ENCODE measurements at places on chromosomes 16 and 17. TPM values are rescaled to one million over a fixed set of nuclear protein-coding genes. Genes with fewer than 3 reads are reported as not detected.

FBXL16 gene
- 7.5 TPM for total RNA-seq

KIAA0753 gene
- total RNA-seq = 7.3 TPM

TNFRSF17 gene
- not detected for total RNA-seq

GRCh38 chr17:59520251-59520650 lies 45.2 kb upstream of the DHX40 start:
- DNase-seq = no peak

GRCh38 chr16:56841233-56841632 lies 23.8 kb upstream of the SLC12A3 start:
- DNase-seq = no peak

DNA sequence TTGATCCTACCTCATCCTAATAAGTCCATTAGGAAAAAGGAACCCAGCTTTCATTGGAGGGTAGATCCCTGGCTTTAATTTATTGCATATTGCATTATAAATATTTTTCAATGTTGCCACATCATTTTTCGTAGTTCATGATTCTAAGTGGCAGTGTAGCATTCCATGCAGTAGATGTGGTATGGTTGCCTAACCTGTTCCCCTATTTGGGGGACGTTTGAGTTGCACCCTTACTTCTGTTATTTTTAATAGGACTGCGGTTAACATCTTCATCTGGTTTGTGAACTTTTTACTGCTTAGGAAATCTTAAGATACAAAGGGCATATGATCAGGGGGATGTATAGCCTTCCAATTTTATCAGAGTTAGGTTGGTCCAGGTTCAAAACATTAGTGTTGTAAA lies 5.4 kb downstream of the SCPEP1 start:
- no peak for DNase-seq

GRCh38 chr17:1533661-1534325 lies 17.4 kb upstream of the INPP5K start:
- DNase-seq = no peak

DNA sequence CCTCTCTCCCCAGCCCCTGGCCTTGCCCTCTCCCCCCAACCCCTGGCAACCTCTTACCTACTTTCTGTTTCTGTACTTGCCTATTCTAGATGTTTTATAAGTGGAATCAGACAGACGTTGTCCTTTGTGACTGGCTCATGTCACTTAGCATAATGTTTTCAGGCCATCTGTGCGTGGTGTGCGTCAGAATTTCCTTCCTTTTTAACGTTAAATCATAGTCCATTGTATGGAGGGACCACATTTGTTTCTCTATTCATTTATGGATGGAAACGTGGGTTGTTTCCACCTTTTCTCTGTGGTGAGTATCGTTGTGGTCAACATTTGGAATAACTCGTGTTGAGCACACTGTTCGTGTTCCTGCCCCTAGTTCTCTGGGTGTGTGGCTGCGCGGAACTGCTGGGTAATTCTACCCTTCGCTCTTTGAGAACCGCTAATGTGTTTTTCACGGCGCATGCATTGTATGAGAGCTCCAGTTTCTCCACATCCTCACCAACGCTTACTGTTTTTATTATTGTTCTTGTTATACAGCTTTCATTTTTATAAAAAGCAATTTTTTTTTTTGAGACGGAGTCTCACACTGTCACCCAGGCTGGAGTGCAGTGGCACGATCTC lies 26.3 kb downstream of the ACTG1 start:
- DNase-seq = no peak

DNA sequence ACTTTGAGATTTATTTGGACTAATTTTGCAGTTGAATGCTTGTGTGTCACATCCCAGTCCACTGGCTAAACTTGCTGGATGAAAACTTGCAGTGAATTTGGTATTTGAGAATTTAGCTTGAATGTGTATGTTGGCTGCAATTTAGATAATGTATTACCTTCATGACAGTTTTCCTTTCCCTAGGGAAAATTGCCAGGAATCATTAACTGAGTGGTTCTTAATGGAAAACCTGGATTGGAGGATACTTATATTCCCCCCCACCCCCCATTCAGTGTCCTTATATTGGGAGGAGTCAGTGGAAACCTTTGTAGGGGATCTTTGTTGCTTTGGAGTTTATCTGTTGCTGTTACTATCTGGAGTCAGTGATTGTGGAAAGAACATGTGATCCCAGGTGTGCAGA lies 67.6 kb downstream of the KPNA2 start:
- DNase-seq = no peak

All from PC-3 (cell line).